ENCODE measurements at places on chromosomes 4 and X.
A peak's percentile ranks its signal among the peaks of the same experiment; 100 is the strongest.

- DNase-seq: no peak
Measured at GRCh38 chr4:121050300-121050699, 22.0 kb downstream of the NDNF start.

DNA sequence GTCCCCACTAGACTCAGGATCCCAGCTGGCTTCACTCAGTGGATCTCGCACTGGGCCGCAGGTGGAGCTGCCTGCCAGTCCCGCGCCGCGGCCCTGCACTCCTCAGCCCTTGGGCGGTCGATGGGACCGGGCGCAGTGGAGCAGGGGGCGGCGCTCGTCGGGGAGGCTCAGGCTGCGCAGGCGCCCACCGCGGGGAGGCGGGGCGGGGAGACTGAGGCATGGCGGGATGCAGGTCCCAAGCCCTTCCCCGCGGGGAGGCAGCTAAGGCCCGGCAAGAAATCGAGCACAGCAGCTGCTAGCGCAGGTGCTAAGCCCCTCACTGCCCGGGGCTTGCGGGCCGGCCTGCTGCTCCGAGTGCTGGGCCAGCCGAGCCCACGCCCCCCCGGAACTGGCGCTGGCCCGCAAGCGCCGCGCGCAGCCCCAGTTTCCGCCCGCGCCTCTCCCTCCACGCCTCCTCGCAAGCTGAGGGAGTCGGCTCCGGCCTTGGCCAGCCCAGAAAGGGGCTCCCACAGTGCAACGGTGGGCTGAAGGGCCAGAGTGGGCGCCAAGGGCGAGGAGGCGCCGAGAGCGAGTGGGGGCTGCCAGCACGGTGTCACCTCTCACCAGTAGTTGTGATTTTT is 1038.0 kb downstream of the PCDH19 start:
- DNase-seq: no peak

GRCh38 chr4:13546941-13547484 is 2.7 kb upstream of the NKX3-2 start:
- DNase-seq: no peak

- no peak for DNase-seq
Measured at GRCh38 chr4:76969941-76970529, 20.5 kb downstream of the SEPTIN11 start.

- peak; percentile 9 for DNase-seq
Measured at GRCh38 chrX:16185725-16186136, 18.4 kb downstream of the MAGEB17 start.

GRCh38 chr4:4485806-4486205 is 56.0 kb downstream of the STX18 start:
- DNase-seq: no peak

GRCh38 chr4:73729534-73730165 is 10.7 kb upstream of the CXCL8 start:
- DNase-seq: no peak

DNA sequence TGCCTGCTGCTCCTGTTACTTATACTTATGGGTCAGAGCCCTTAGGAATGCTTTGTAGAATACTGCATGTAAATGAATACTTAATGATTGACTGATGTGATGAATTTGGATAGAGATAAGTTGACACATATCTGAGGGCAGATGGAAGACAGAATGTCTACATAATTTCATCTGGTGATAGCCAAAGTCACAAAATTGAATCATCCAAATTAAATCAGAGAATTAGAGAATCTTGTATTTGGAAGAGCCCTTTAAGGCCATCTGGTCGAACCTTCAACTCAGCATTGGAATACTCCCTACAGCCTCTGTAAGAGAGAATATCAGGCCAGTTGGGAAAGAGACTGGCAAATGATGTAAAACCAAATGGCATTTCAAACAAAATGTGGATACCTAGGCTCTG is 944.8 kb downstream of the RPA4 start:
- DNase-seq: no peak

- no peak for DNase-seq
Measured at GRCh38 chr4:25002681-25003080, 28.1 kb downstream of the LGI2 start.

DNA sequence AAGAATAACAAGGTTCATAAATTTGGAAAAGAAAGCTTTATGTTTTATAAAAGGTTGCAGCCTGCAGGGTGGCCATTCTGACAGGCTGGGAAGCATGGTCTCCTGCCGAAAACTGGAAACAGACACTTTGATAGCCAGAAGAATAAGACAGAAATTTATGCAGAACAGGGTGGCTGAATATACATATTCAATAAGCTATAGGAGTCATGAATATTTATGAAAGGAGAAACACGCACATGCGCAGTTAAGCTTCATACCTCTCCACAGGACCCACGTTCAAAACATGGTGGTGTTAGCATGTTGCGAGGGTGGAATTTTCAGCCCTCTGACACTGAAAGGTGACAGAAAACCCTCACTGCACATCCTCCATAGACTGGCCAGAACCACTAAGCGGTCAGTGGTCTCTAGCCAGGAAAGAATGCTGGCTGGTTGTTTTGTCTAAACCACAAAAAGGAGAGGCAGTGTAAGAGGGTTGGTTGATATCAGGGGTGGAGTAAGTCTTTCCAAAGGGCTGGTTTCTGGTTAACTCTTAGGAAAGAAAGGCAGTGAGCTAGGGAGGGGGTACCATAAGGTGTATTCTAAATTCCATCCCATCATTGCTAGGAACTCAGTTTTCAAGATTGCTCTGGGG is 58.2 kb downstream of the ANXA10 start:
- DNase-seq: no peak

DNA sequence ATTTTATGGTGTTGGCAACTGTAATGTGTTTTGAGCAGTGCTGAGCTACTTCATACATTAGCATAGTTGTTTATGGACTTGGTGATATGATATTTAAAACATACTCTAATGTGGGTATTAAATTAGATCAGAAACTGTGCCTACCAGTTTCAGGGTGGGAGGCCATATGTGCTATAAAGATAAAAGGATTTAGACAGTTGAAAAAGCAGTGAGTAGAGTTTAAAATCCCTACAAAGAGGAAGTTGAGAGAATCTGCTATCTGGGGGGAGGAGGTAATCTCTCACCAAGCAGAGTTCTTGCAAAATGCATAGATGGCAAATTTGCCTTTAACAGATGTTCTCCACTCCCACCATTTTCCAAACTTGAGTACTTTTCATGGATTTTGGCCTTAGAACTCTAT is 154.5 kb downstream of the SPOCK3 start:
- DNase-seq: no peak

DNA sequence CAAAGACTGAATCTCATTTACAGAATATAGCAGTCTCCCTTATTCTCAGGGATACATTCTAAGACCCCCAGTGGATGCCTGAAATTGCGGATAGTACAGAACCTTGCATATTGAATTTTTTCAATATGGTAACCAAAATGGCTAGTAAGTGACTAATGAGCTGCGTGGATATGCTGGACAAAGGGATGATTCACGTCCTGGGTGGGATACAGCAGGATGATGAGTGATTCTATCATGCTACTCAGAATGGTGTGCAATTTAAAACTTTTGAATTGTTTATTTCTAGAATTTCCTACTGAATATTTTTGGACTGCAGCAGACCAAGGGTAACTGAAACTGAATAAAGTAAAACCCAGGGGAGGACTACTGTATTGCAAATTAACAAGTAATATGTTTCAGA is 66.7 kb downstream of the STAG2 start:
- no peak for DNase-seq

DNA sequence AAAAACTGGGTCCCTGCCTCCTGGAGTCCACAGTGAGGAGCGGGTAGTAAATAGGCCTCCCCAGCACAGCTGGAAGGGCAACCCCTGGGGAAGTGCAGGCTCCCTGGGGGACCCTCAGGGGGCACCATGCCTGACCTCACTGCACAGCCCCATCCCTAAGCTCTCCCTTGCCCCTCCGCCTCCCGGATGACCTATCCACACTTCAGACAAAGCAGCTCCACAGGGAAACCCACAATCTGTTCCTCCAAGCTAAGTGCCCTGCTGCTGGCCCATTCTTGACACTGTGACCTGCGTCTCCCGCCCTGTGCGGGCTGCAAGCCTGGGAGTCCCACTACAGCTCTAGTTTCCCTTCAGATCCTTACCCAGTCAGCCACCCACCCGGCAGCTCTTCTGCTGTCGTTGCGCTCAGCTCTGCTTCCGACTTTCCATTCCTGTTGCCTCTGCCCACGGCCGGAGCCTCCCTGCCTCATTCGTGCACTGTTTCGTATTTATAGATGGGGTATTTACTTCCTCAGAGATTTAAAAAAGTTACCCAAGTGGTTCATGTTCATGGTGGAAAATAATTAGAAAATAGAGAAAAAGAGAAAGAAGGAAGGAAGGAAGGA is 47.0 kb upstream of the STOX2 start:
- DNase-seq: no peak

DNA sequence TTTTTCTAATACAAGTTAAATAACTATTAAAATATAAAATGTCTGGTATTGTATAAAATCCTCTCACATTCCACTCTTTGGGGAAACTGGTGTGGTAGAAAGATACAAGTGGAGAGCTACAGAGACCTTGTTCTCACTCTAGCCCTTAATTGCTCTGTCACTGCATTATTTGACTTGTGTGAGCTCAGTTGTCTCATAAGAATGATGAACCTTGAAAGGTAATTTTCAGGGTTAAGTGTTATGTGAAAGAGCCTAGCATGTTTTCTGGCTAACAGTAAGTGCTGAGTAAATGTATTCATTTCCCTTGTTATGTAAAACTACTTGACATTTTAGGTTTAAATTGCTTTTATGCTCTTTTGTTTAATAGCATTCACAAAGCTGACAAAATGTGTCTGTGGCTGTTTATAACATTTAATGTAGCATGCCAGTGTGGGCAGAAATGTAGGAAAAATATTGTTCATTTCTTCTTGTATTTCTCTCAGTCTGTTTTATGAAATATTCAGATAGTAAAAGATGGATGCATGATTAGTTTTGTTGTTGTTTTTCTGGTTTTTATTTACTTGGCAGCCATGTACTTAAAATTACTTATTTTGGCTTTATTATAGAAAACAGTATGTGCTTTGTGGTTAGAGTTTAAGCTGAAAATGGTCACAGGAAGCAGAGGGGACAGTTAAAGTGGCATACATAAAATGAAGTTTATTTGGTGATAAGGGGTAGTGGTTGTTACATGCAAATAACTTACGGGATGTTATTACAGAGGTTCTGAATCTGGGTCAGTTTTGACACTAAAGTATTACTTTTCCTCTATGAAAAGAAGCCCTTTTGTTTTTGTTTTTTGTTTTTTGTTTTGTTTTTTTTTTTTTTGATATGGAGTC is 29.2 kb downstream of the SLAIN2 start:
- DNase-seq: no peak

- peak; percentile 20 for DNase-seq
Measured at GRCh38 chr4:82905205-82905604, 4.7 kb downstream of the THAP9 start.

DNA sequence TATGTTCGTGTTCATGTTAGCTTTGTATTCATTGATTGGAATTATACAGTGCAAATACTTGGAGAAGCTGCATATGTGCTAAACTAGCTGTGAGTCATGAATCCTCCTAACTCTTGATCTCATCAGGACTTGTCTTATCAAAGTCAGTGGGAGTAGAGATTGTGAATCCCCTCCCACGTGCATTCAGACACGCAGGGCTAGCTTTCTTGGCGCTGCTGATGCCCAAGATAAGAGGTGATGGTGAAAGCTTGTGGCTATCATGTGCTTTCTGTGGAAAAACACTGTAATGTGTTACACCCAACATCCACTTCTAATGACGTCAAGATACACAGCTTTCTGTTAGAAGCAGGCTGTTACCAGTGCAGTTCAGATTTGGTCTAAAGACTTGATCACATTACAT is 348.7 kb upstream of the HAND2 start:
- DNase-seq: no peak

DNA sequence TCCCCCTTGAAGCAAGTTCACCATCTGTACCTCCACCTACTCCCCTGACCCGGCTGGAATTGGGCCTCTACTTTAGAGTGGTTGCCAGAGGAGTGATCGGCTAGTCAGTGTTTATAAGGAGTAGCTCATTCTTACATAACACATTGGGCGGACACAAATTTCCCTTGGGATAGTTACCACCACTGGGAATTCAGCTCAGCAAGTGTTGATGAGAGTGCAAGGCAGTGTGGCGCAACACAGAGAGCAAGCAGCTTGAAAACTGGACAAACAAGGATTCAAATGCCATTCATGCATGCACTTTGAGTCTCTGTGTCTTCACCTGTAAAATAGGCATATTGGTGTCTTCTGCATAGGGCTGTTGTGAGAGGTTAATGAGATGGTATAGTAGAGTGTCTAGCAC is 92.7 kb downstream of the STK32B start:
- no peak for DNase-seq

- no peak for DNase-seq
Measured at GRCh38 chrX:78710171-78710570, 37.3 kb upstream of the LPAR4 start.

DNA sequence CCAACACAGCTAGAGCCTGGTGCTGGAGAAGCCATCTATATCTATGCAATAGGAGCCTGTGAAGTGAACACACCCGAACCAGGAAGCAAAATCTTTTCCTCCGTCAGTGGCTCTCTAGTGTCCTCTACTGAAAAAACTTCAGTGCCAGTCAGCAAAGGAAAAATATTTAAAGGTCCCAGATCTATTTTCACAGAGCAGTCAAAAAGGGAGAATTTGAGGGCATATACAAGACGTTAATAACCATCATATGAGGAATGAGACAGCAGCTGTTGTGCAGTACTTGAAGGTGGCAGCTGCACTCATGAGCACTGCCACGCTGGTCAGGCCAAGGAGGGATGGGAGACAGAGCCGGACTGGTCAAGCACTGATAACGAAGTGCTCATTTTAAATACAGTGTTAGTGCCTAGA is 14.4 kb downstream of the MCUB start:
- no peak for DNase-seq

- DNase-seq: no peak
Measured at GRCh38 chr4:6655924-6656323, 15.4 kb downstream of the MRFAP1 start.

DNA sequence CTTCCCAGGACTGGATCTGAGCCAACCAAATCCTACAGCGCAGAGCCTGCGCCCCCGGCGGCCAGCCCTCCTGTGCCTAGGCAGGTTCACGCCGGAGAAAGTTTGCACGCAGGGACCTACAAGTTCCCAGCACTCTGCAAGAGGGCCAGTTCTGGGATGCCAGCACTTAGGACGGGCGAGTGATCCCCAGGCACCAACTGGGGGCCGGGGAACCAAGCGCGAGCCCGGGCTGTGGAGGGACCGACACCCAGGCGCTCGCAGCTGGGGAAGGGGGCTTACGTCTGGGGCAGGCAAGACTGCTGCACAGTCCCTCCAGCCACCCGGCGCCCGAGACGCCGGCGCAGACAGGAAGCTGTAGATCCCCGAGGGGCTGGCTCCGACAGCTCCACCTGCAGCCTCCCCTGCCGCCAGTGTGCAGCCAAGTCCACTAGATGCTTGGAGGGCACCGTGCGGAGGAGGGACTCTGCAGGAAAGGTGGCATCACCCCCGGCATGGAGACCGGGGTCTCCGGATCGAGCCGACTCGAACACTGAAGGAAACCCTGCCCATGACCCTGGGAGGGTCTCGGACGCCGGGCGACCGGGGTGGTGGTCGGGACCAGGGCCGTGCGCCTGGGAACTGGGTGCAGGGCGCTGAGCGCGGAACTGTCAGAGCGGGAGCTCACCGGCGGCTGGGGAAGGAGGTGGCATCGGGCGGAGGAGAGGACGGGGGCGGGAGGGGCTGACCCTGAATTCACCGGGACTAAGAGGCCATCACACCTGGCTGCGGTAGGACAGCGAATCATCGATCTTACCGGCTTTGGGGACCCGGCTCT is 566 bp downstream of the CORIN start:
- DNase-seq: peak; percentile 2

All from H54 (cell line).